WTC11 (cell line): ENCODE measurements at places on chromosomes 5 and 9.

GRCh38 chr5:138817241-138817640 lies 57.9 kb downstream of the LRRTM2 start:
- no peak for DNase-seq

GRCh38 chr5:94153736-94154450 lies 412.5 kb upstream of the POU5F2 start:
- DNase-seq = no peak

DNA sequence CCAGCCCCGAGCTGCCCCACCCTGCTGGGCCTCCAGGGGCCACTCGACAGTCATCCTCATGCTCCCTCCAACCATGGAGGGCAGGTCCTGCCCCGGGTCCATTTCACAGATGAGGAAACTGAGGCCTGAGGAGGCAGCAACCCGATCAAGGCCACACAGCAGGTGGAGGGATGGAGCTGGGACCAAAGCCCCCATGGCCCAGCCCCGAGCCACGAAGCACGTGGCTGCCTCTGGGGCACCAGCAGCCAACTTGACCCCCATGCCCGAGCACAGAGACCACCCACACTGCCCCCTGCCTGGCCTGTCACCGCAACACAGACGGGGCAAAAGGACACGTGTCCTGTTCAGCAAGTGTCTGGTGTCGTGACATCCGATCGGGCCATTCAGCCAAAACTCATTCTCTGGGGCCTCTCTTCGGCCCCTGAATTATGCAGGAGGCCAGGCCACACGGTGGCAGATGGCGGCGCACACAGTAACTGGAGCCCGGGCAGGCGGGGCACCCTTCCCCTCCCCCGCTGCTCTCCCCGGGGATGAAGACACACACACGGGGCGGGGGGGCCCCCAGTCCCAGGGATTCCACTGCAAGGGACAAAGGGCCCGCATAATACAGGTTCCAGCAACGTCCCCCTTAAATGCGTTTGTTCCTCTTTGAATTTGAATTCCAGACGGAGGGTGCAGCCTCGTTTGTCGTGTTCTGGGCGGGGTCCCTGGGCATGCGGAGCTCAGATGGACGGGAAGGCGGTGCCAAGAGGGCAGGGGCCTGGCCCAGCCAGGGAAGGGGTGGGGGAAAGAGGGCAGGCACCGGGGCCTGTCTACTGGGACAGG lies 29.4 kb upstream of the TMEM250 start:
- peak; percentile 29 for DNase-seq

DNA sequence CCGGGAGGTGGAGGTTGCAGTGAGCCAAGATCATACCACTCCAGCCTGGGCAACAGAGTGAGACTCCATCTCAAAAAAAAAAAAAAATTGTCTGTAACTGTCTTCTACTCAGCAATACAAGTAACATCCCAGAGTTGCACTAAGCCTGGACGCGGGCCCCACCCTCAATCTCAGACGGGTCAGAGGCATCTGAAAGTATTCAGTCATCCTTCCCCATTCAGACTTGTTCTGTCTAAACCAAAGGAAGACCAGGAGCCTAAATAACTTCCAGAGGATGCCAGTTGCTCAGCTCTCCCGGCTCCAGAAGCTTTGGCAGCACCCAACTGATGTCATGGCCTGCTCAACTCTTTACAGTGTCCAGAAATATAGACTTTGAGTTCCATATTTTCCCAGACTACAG lies 218.6 kb downstream of the AUH start:
- DNase-seq = no peak

DNA sequence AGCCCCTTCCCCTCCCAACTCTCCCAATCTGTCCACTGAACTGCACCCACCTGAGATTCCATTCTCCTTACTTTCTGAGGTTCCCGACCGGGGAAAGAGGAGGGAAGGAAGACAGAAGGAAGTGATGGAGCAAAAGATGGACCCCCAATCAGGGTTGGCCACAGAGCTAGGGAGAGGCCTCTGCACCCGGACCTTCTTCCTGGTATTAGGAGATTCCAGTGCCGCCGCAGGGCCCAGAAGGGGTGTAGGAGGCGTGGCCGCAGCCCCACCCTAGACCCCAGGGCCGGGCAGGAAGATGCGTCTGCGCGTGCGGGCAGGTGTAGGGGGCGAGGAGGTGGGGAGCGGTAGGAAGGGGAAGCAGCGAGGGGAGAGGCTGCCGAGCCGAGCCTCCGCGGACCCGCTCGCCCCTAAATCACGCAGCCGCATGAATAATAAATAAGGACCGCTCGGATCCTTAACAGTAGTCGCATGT lies 104.2 kb upstream of the MVB12B start:
- peak; percentile 46 for DNase-seq

GRCh38 chr9:128304971-128305288 lies 17.3 kb downstream of the TRUB2 start:
- DNase-seq = no peak

- no peak for DNase-seq
Measured at GRCh38 chr9:92035146-92035545, 80.1 kb downstream of the SPTLC1 start.

DNA sequence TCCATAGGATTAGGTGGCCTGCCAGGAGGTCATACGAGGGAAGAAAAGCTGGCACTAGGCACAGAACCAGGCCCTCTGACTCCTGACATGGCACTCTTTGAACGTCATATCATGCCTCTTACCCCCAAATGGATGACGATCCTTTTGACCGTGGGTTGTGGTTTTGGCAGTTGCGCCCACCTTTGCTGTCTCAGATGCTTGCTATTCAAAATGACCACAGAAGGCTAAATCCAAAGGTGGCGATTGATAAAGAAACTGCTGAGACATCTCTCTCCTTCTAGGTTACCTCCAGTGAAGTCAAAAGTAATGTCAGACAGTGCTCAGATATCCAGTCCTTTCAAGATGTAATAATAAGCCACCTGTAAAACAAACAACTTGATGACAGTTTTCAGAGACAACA lies 385.0 kb downstream of the EFNA5 start:
- no peak for DNase-seq

DNA sequence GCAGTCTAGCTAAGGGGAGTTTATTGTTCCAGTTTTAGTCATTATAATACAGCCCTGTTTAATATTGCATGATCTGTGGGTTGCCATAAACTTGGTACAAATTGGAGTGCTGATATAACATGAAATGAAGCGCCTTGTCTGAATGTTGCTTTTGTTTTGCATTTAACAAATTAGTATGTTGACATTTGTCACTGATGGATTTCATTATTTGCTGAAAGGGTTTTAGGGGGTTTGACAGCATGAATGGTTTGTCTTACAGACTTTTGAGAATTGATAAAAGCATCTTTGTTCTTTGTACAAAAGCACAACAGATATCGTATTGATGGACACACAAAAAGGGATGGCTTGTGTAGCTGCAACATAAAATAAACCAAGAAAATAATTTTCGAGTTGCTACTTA lies 178.3 kb downstream of the AOPEP start:
- DNase-seq = no peak

- DNase-seq = no peak
Measured at GRCh38 chr5:59209758-59210359, 627.0 kb downstream of the RAB3C start.

GRCh38 chr9:96067004-96067403 lies 191.5 kb downstream of the ERCC6L2 start:
- DNase-seq = no peak

DNA sequence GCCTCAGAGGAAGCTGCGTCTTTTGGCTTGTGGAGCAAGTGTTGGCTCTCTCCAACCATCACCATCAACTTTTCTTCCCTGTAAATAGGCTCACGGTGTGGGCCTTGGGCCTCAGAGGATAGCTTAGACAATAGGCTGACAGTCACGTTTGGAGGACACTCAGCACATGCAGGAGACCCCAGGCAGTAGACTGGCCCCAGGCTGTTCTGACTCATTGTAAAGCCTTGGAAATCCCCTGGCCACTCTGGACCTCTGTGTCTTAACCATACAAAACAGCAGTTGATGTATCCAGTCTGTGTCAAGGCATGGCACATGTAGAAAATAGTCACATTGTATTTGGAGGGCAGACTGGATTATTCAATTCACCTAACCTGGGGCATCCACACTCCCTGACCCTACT lies 18.6 kb downstream of the CD74 start:
- no peak for DNase-seq

- DNase-seq = no peak
Measured at GRCh38 chr5:40089269-40089668, 590.4 kb upstream of the PTGER4 start.

DNA sequence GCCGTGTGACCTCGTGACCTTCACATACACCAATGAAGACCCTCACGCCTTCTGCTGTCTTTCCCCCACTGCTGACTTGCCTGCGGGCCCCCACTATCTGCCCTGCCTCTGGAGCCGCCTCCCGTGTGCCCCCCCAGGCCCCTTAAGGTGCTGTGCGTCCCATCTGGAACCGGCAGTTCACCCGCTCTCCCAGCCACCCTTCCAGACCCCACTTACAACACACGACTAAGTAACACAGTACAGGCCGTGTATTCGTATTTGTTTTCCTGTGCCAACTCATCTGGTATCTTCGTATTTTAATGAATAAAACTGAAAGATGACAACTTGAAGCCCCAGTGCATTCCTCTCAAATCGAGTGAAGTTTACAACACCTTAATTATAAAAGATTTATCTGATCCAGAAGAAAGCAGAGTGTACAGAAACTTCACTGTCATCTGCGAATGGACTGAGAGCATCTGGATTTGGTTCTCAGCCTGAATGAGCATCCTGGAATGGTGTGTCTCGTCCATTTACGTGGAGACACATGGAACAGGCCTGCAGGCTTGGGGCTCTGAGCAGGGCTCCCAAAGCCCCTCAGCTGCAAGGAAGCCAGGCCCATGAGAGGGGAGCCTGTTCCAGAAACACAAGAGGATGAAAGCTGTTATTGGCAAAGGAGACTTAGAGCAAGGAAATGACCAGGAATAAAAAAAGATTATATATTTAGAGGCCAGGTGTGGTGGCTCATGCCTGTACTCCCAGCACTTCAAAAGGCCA lies 21.9 kb upstream of the TERT start:
- DNase-seq = no peak

- DNase-seq = no peak
Measured at GRCh38 chr5:9347541-9348295, 198.2 kb downstream of the SEMA5A start.

DNA sequence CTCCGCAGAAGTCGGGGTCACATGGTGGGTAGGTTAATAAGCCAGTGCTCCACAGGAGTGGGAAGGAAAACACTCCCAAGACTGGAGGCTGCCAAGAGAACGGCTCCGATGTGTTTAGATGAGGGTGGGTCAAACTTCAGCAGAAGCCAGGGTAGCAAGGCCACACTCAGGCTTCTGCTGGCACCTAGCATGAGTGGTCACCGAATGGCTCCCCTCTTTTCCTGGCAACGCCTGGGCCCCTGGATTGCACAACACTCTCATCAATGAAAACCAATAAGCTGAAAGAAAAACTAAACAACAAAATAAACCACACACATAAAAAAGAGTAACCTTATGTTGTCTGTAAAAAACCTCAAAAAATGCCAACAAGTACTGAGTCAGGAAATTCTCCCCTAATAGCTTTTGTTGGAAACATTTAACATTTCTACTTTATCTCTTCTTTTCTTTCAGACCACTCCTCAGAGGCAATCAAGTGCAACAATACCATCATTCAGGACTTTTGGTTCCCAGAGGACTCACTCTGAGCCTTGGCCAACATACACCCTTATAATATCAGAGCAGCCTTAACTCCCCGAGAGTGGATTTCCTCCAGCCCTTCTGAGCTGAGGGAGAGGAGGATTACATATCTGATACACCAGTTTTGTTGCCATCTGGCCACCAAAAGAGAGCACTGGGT lies 279.9 kb downstream of the ENC1 start:
- no peak for DNase-seq

DNA sequence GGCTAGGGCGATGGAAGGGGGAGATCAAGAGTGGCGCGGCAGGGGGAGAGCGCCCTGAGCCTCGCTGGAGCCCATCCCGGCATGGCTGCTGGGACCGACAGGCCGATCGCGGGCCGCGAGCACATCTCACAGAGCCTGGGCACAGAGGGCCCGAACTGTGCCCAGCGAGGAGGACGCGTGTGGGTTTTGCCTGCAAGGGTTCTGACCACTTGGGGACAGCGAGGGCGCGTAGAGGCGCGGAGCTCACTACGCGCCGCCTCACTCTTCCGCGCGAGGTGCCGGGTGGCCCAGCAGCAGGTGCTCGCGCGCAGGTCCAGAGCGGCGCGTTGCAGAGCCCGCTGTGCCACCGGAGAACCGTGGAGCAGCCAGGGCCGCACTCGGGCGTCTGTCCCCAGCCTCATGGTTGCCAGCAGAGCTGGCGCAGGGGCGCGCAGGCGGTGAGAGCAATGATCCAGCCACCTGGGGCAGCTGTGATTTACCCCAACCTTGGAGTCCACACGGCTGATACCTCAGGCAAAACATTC lies 16.3 kb upstream of the PITX1 start:
- DNase-seq = no peak

DNA sequence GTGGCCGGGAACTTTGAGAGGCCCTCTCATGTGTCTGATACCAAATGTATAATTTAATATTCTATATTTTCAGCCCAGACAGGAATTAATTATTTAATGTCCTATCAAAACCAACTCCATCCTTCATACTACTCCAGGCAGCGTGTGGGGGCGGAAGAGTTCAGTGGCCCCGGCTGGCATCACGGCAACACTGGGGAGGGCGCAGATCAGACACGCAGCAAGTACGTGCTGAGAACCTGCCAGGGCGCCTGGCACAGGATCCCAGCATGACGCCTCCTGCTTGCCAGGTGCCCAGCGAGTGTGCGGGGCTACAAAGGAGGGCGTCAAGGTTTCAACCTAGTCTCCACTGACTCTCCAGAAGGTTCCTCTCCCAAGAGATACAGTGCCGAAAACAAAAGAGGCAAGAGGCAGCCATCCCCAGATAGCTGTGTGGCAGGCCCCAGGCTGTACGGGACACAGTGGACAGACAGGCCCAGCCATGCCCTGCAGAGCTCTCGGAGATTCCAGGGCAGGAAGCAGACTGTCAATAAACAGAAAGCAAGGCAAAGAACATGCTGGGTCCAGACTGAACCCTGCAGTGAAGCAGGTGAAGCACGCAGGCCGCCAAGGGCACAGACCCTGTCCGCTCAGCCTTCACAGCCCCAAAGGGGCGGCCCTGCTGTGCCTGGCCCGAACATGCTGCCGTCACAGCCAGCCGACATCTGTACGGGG lies 110.3 kb downstream of the VAV2 start:
- DNase-seq = no peak

GRCh38 chr9:132547976-132548730 lies 34.3 kb upstream of the BARHL1 start:
- DNase-seq = no peak

- no peak for DNase-seq
Measured at GRCh38 chr9:70382709-70383605, 31.5 kb downstream of the KLF9 start.

DNA sequence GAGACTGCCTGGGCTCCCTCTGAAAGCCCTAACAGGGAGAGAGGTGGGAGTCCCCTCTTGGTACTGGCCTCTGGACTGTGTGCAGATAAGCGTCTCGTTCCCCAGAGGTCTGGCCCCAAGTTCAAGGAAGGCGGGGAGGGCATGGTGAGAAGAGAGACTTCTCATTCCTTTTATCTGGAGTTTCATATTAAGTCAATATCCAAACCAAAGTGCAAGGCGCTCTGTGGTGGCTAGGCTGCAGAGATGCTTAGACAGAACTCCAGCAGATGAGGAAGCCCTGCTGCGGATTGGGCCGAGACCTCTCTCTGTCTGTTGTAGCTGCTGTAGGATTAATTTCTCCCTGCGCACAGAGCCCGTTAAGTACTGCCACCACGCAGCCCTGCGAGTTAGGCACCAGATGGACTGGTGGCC lies 16.0 kb downstream of the MVB12B start:
- DNase-seq = no peak

GRCh38 chr5:76221311-76221710 lies 138.1 kb downstream of the SV2C start:
- DNase-seq = no peak

GRCh38 chr9:4746278-4747030 lies 5.5 kb upstream of the AK3 start:
- DNase-seq = no peak

GRCh38 chr9:6562871-6563430 lies 82.6 kb downstream of the GLDC start:
- DNase-seq = no peak
